ENCODE measurements at places on chromosomes 6 and 20. TPM values are rescaled to one million over a fixed set of nuclear protein-coding genes. Genes with fewer than 3 reads are reported as not detected.

DNA sequence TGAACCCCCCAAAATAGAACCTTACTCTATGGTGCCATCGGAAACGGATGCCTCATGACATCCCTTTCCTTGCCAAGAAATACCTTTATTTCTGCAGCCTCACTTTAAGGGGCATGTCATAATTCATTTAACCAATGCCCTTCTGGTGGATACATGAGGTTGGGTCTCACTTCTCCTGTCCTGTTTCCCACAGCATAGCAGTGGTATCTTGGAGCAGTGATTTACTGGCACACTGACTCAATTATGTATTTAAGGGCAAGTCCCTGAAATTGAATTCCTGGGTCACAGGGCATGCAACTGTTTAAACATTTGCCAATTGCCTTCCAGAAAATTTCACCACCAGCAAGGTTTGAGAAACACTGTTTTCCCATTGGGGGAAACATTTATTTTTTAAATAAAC is 639 bp upstream of the LBP start:
- no peak overlapping the region for H3K27ac ChIP-seq
- no peak overlapping the region for H3K4me3 ChIP-seq
- DNase-seq, result no peak
- no peaks in the 10 kb centered on the region for H3K27me3 ChIP-seq

The TNFRSF6B gene
- total RNA-seq, result not detected

The RIMS4 gene
- not detected for total RNA-seq

The SMLR1 gene
- not detected for total RNA-seq

- no peaks in the 10 kb centered on the region for H3K4me1 ChIP-seq
- no peak overlapping the region for H3K4me3 ChIP-seq
- no peak for DNase-seq
Measured at GRCh38 chr20:47305667-47306066, 50.8 kb downstream of the ZMYND8 start.

- DNase-seq, result no peak
- no peak overlapping the region for H3K27ac ChIP-seq
- H3K4me3 ChIP-seq, result no peak overlapping the region
- H3K4me1 ChIP-seq, result no peaks in the 10 kb centered on the region
Measured at GRCh38 chr6:1577896-1578745, 31.6 kb upstream of the FOXC1 start.

The RIPPLY2 gene
- not detected for total RNA-seq

DNA sequence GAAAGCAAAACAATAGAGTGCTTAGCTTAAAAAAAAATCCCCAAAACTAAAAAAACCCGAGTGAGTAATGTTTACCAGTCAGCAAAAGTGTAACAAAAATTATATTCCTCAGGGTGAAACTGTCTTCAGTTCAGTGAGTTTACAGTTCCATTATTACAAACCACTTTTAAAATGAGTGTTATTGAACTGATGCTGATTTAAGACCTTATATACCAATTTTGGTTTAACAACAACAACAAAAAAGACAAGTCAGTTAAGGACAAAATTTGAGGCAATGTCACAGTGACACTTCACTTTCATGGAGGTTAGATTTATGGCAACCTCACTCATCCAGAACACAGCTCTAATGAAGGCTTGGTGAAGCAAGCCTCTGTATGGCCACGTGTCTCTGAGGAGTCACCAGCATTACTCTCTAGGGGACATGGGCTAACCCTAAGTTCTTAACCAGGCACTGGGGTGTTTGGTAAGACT is 630.8 kb downstream of the PHF3 start:
- peaks cover 8% of the 10 kb centered on the region for H3K4me1 ChIP-seq
- DNase-seq, result no peak
- no peaks in the 10 kb centered on the region for H3K36me3 ChIP-seq
- H3K4me3 ChIP-seq, result no peak overlapping the region

DNA sequence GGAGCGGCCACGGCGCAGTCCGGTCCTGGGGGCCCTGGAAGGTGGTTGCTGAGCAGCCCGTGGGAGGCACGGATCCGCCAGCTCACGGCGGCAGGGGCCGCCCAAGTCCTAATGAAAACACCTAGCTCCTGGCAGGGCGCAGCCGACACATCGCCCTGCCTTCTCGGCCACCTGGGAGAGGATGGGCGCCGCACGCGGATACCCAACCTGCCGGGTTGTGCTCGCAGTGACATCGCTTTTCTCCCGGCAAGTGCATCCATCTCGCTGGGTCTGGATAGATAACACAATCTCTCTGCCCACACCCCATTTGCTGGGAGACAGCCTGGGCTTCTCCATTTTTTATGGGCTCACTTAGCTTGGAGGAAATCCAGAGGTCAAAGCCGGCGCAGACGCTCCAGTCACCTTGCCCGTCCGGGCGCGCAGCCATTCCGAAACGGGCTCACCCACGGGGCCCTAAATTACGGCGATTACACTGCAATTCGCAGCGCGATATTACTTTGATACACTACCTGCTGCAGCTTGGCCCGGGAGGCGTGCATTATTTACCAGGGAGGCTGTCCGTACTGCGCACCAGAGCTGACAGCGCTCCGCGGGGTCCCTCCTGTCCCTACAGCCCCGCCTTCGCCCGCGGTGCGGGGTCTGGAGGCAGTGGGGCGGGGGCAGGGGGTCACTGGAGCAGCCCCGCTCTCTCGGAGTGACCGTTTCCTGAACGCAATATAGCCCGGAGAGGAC is 36.2 kb upstream of the CCDC167 start:
- no peaks in the 10 kb centered on the region for H3K36me3 ChIP-seq
- DNase-seq, result no peak
- no peak overlapping the region for H3K4me3 ChIP-seq
- no peak overlapping the region for H3K27ac ChIP-seq
- H3K4me1 ChIP-seq, result peaks cover 29% of the 10 kb centered on the region
- no peaks in the 10 kb centered on the region for H3K27me3 ChIP-seq

- H3K4me3 ChIP-seq, result no peak overlapping the region
- H3K27ac ChIP-seq, result no peak overlapping the region
- DNase-seq, result no peak
- H3K4me1 ChIP-seq, result no peaks in the 10 kb centered on the region
- no peaks in the 10 kb centered on the region for H3K36me3 ChIP-seq
- no peaks in the 10 kb centered on the region for H3K27me3 ChIP-seq
Measured at GRCh38 chr6:84061613-84062398, 28.2 kb downstream of the MRAP2 start.

DNA sequence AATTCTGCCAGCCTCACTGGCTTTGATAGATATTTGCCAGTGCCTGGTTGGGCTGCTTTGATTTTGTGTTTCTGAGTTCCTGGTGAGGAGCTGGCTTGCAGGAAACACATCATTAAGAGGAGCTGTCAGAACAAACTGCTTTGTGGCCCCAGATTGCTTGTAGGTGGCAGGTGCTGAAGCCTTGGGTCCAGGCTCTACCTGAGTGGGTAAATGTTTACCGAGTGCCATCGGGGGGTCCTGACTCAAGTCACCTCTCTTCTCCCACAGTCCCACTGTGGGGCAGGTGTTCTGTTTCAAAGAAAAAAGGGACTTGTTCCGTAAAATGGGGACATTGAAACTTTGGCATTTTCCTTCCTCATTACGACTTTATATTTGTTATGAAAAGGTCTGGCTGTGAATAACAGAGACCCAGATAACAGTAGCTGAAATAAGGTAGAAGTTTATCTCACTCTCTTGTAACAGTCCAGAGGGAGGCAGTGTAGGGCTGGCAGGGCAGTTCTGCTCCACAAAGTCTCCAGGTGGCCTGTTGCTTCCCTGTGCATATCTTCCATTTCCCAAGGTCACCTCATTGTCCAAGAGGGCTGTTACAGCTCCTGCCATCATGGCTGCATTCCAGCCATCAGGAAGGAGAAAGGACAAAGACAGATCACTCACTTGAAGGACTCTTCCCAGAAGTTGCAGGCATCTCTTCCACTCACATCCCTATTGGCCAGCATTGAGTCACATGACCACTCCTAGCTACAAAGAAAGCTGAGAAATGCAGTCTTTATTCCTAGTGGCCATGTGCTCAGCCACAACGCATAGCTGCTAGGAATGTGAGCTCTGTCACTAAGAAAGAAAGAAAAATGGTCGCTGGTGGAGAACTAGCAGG is 149.9 kb upstream of the KCNG1 start:
- no peaks in the 10 kb centered on the region for H3K4me1 ChIP-seq
- H3K4me3 ChIP-seq, result no peak overlapping the region
- peak; percentile 17 for DNase-seq
- H3K27me3 ChIP-seq, result peaks cover 14% of the 10 kb centered on the region
- H3K36me3 ChIP-seq, result no peaks in the 10 kb centered on the region

GRCh38 chr6:169005166-169005565 is 248.5 kb downstream of the THBS2 start:
- H3K4me3 ChIP-seq, result no peak overlapping the region
- H3K27ac ChIP-seq, result no peak overlapping the region
- H3K36me3 ChIP-seq, result no peaks in the 10 kb centered on the region
- no peaks in the 10 kb centered on the region for H3K4me1 ChIP-seq
- no peak for DNase-seq

DNA sequence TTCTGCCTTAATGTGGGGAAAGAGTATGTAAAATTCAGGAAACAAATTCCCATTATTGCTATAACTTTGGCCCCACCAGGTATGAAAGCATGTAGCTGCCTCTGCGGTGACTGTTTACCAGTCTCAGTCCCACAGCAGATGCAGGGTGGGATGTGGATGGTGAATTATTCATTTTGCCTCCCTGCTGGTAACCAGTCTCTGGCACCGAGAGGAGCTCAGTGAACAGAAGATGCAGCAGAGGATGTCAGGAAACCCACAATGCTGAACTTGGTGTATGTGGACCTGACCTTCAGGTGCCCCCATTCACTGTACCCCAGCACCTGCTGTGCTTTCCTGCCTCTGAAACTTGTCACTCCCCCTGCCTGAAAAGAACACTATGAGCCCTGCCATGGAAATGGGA is 8.8 kb upstream of the METTL24 start:
- H3K4me3 ChIP-seq, result no peak overlapping the region
- peaks cover 43% of the 10 kb centered on the region for H3K4me1 ChIP-seq
- no peak for DNase-seq

DNA sequence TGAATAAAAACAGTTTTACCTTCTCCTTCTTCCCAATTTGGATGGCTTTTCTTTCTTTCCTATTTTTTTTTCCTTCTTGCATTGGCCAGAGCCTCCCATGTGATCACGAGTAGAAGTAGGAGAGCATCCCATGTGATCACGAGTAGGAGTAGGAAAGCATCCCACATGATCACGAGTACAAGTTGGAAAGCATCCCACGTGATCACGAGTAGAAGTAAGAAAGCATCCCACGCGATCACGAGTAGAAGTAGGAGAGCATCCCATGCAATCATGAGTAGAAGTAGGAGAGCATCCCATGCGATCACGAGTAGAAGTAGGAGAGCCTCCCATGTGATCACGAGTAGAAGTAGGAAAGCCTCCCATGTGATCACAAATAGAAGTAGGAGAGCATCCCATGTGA is 218.6 kb downstream of the DLL1 start:
- DNase-seq, result no peak
- no peaks in the 10 kb centered on the region for H3K36me3 ChIP-seq
- no peaks in the 10 kb centered on the region for H3K4me1 ChIP-seq
- no peak overlapping the region for H3K4me3 ChIP-seq
- H3K27ac ChIP-seq, result no peak overlapping the region
- no peaks in the 10 kb centered on the region for H3K27me3 ChIP-seq

Measured in SJSA1 (cell line).